Activated CD8-positive, alpha-beta T cell treated with anti-CD3 and anti-CD28 coated beads for 36 hours (primary cell): ENCODE measurements at places on chromosomes 2 and 18.

- no peak overlapping the region for H3K4me3 ChIP-seq
- H3K4me1 ChIP-seq, result peaks cover 11% of the 10 kb centered on the region
- no peaks in the 10 kb centered on the region for H3K27me3 ChIP-seq
- H3K36me3 ChIP-seq, result no peaks in the 10 kb centered on the region
Observed at GRCh38 chr2:45904946-45905631, 253.6 kb downstream of the PRKCE start.

- no peaks in the 10 kb centered on the region for H3K4me1 ChIP-seq
- no peak for DNase-seq
- no peaks in the 10 kb centered on the region for H3K36me3 ChIP-seq
- H3K27me3 ChIP-seq, result no peaks in the 10 kb centered on the region
- no peak overlapping the region for H3K27ac ChIP-seq
- H3K4me3 ChIP-seq, result no peak overlapping the region
Observed at GRCh38 chr18:49016648-49017539, 66.1 kb upstream of the SMAD7 start.

- no peak overlapping the region for H3K4me3 ChIP-seq
- no peaks in the 10 kb centered on the region for H3K36me3 ChIP-seq
- no peaks in the 10 kb centered on the region for H3K4me1 ChIP-seq
- H3K27ac ChIP-seq, result no peak overlapping the region
Observed at GRCh38 chr2:240109386-240109785, 26.7 kb downstream of the COPS9 start.

GRCh38 chr18:55833543-55833942 lies 245.6 kb upstream of the TCF4 start:
- no peak for DNase-seq
- no peak overlapping the region for H3K4me3 ChIP-seq
- H3K27ac ChIP-seq, result no peak overlapping the region
- H3K36me3 ChIP-seq, result no peaks in the 10 kb centered on the region
- H3K4me1 ChIP-seq, result no peaks in the 10 kb centered on the region

- H3K4me1 ChIP-seq, result no peaks in the 10 kb centered on the region
- H3K4me3 ChIP-seq, result no peak overlapping the region
- H3K27me3 ChIP-seq, result peaks cover 7% of the 10 kb centered on the region
- no peak for DNase-seq
Observed at GRCh38 chr18:24801001-24801400, 340.6 kb downstream of the HRH4 start.

DNA sequence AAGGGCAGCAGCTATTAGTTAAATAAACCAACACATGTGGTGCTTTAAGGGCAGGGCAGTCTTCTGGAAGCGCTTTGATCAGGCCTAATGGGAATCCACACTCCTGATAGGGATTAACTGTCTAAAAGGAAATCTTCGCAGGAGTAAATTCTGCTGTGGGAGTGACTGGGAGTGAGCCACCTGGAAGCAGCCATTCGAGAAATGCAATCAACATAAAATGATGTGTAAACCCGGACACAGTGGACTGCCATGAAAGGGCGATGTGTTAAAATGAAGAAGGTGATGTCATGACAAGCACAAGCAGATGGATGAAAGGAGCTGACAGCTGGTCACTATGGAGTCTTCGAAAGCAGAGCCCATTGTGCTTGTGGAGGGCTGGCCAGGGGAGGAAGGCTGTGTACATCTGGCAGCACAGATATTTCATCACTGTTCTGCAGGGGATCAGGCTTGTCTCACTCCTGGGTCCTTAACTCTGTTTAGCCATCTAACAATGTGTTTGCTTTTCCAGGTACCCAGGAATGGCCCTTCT lies 24.8 kb upstream of the GALNT14 start:
- no peak overlapping the region for H3K27ac ChIP-seq
- H3K4me3 ChIP-seq, result no peak overlapping the region
- no peaks in the 10 kb centered on the region for H3K36me3 ChIP-seq
- DNase-seq, result no peak
- no peaks in the 10 kb centered on the region for H3K4me1 ChIP-seq
- peaks cover 3% of the 10 kb centered on the region for H3K27me3 ChIP-seq

DNA sequence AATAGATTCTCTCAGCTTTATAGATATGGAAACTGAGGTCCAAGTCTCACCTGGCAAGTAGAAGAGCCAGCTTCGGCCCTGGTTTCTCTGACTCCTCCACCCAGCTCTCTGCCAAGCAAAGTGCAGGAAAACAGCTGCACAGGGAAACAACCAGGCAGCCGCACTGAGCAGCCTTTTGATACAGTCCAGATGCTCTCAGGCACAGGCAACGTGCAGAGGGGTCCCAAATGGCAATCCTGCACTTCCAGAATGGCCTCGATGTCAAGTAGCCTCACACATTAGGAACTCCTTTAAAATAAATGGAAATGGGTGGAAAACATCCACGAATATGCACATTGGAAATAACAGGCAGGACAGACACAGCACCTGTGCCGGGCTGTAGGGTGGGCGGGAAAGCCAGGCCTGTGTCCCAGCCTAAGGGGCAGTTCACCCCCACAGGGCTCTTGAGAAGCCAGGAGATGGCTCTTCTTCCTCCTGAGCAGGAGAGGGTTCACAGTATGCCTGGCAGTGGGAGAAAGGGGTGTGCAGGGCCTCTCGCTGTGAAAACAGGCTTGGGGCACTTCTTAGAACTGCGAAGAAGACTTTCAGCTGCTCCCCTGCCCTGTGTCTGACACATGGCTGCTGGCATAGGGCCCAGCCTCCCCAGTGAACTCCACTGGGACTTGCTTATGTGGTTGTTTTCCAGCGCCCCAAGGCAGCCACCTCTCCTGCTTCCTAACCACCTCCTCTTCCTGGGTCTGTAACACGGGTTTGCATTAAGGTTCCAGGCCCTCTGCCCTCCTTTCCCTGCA lies 63.9 kb upstream of the TUBA3E start:
- peaks cover 5% of the 10 kb centered on the region for H3K27me3 ChIP-seq
- H3K4me3 ChIP-seq, result no peak overlapping the region
- H3K36me3 ChIP-seq, result no peaks in the 10 kb centered on the region
- DNase-seq, result no peak
- no peaks in the 10 kb centered on the region for H3K4me1 ChIP-seq

DNA sequence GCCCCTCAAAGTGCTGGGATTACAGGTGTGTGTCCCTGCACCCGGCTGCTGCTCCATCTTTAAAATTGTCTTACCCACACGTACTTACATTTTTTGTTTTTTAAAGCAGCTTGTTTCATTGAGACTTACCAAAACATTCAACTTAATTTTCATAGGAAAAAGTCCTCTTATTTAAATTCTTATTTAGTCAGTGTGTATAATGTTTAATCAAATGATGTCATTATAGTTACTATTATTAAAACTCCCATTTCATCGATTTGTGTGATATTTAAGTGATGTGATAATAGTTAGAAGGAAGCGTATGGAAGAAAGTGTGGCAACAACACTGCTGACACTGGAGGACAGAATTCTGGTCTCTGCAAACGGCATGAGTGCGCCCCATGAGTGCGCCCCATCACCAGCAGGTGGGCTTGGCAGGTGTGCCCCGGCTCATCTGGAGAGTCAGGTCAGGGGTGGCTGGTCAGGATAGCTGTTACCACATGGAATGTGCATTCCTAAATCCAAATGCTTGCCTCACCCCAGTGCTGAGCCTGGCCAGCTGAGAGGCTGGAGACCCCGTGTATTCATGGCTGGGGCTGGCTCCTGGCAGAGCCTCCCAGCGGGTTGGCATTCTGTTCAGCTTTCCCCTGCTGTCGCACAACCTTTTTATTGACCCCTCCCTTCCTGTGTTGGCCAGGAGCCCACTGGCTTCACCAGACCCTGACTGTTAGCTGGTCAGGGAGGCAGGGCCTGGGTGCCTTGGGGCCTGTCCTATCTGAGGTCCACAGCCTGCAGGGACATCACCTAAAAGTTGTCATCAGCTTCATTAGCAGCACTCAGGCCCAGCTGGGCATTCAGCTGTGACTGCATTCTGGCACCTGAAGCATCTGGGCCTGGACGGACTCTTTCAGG lies 79.7 kb downstream of the AGAP1 start:
- no peaks in the 10 kb centered on the region for H3K4me1 ChIP-seq
- peaks cover 3% of the 10 kb centered on the region for H3K27me3 ChIP-seq
- no peak for DNase-seq
- no peak overlapping the region for H3K4me3 ChIP-seq
- H3K36me3 ChIP-seq, result no peaks in the 10 kb centered on the region
- no peak overlapping the region for H3K27ac ChIP-seq

DNA sequence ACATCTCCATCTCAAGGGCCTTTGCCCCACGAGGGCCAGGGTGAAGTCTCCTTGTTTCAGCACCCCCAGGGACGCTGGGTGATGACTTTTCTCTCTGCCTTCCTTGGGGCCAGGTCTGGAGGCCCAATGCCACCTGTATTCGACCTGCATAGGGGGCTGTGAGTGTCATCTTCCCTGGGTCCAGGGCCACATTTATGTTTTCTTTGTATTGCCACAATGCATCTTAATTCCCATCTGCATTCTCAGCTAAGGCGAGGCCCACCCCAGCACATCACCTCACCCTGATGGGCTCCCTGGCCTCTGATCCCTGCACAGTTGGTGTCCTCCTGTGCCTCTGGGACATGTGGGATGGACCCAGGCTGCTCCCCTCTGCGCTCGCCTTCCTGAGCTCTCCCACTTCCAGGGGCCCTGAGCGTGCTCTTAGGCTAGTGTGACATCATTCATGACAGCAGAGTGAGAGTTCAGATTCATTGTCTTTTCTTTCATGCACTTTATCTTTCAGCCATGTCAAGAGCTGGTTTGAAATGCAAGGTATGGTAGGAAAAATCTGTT lies 122.0 kb upstream of the COPS8 start:
- peaks cover 19% of the 10 kb centered on the region for H3K4me1 ChIP-seq
- no peak for DNase-seq
- H3K4me3 ChIP-seq, result no peak overlapping the region
- H3K27me3 ChIP-seq, result no peaks in the 10 kb centered on the region
- H3K27ac ChIP-seq, result no peak overlapping the region

DNA sequence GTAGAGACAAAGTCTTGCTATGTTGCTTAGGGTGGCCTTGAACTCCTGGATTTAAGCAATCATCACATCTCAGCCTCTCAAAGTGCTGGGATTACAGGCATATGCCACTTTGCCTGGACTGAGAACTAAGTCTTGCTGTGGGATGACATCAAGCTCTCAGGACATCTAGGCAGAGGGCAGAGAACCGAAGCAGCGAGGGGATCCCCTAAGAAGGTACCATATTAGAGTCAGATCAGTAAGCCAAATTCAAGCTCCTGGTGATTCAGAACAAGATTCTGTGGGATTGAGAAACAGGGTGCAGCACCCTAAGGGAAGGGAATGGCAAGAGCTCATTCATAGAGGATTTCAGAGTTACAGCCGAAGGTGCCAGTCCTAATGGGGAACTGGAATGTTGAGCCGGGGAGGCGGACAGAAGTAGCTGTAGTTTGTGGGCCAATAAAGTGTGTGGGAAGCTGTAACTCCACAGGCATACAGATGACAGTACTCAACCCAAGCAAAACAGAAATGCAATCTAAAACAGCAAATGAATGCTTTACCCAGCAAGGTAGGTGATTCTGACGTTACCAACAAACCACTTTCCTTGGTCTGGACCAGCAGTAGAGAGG lies 30.9 kb downstream of the EPHA4 start:
- H3K36me3 ChIP-seq, result no peaks in the 10 kb centered on the region
- H3K27ac ChIP-seq, result no peak overlapping the region
- DNase-seq, result no peak
- no peak overlapping the region for H3K4me3 ChIP-seq

GRCh38 chr2:165428926-165429325 lies 40.6 kb upstream of the CSRNP3 start:
- DNase-seq, result no peak
- no peaks in the 10 kb centered on the region for H3K36me3 ChIP-seq

DNA sequence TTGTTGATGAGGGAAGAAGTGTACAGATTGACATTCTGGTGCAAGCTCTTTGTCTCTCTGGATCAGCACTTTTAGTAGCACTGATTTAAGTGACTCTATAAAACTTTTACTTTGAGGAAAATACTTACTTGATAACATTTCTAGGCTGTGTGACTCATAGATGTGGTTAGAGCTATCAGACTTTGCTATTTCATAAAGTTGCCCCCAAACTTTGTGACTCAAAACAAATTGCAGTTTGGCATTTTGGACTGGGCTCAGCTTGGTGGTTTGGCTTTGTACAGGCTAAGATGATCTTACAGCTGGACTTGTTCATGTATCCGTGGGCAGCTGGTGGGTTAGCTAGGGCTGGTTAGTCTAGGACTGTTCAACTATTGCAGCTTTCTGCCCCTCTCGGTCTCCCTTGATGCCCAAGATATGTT lies 42.1 kb upstream of the GLS start:
- no peaks in the 10 kb centered on the region for H3K27me3 ChIP-seq
- no peak overlapping the region for H3K27ac ChIP-seq
- no peak overlapping the region for H3K4me3 ChIP-seq

DNA sequence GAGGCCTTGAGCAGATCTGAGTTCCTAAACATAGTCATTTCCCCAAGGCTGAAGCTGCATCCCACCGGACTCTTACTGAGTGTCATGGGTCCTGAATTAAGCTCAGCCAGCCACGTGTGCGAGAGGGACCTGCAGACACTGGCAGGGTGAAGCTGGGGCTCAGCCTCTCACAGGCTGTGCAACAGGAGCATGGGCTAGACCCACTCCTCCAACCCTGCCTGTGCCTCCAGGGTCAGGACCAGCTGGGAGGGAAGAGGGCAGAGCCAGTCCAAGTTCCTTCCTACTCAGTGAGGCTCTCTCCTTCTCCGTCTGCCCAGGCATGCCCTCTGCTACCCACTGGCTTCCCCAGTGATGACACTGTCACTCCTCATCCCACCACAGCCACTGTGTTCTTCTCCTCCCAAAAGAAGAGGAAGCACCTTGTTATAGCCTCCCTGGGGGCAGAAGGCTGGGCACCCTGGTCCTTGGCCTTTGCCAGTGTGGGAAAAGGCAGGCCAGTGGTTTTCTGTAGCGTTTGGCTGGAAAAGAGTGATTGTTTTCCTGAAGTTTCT lies 78.9 kb downstream of the KCNF1 start:
- H3K4me3 ChIP-seq, result no peak overlapping the region
- no peaks in the 10 kb centered on the region for H3K27me3 ChIP-seq
- DNase-seq, result no peak
- H3K36me3 ChIP-seq, result no peaks in the 10 kb centered on the region
- no peaks in the 10 kb centered on the region for H3K4me1 ChIP-seq
- H3K27ac ChIP-seq, result no peak overlapping the region

GRCh38 chr18:11154368-11154989 lies 5.1 kb upstream of the PIEZO2 start:
- no peak overlapping the region for H3K4me3 ChIP-seq
- no peaks in the 10 kb centered on the region for H3K36me3 ChIP-seq
- H3K4me1 ChIP-seq, result no peaks in the 10 kb centered on the region

DNA sequence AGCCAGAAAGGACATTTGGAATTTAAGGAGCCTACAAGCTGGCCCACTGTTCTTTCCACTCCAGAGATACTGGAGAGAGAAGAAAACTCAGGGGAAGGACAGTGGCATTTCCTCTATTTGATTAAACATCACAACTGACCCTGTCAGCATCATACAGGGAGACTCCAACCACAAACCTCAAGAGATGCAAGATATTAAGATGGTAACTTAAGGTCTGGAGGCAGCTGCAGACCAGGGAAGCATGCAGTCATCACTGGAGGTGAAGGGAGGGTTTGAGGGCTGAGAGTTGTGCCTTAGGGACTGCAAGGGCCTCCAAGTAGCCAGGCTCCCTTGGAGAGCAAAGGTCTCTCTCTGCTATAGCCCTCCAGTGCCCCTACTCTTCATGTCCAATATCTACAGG lies 67.4 kb downstream of the RNF152 start:
- no peak overlapping the region for H3K27ac ChIP-seq
- H3K4me1 ChIP-seq, result no peaks in the 10 kb centered on the region
- DNase-seq, result no peak
- peaks cover 2% of the 10 kb centered on the region for H3K27me3 ChIP-seq
- no peaks in the 10 kb centered on the region for H3K36me3 ChIP-seq
- H3K4me3 ChIP-seq, result no peak overlapping the region
